IPS DF 6.9 (cell line): ENCODE measurements at places on chromosomes 11 and 22.
A peak's percentile ranks its signal among the peaks of the same experiment; 100 is the strongest.

DNA sequence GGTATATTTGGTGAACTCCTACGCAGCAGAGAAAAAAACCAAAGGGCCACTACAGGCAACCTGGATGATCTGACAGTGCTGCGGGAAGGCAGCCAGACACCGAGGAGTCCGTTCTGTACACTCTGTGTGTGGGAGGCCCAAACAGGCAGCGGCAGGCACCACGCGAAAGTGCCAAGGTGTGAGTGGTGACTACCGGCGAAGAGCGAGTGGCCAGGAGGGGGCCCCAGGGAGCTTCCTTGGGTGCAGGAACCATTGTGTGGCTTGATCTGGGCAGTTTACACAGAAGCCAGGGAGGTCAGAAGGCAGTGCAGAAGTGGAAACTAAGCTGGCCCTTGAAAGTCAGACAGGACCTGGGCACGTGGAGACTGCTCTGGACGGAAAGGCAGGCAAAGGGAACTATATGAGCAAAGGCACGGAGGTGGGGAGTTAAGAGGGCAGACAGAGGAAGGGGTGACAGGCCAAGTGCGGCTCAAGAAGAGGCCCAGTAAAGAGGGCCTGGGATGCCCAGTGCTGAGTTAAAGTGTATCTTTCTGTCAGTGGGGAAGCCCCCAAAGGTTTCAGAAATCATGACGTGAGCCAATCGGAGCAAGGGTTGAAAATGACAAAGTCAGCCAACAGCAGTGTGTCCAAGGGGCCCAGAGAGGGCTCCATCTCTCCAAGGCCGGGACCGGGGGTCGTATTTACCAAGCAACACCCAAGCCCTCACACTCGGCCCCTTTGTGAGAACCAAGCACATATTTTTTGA lies 10.6 kb downstream of the TMEM184B start:
- H3K4me3 ChIP-seq: no peak overlapping the region
- H3K27me3 ChIP-seq: no peaks in the 10 kb centered on the region
- DNase-seq: no peak
- peaks cover 2% of the 10 kb centered on the region for H3K4me1 ChIP-seq

DNA sequence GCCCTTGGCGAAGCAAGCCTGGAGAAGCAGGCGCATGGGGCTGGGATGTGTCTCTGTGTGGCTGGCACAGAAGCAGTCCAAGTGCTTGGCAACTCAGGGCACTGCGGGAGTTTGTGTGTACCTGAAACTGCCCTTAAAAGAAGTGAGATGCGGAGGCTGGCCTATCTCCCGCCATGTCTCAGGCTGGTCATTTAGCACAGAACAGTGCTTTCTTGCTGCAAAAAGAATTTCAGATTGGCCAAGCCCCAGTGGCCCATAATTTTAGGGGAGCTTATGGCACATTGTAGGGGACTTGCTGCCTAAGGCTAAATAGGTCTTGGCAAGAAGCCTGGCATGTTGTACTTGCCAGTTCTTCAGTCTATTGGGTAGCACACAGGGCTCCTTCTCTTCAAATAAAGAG lies 16.4 kb downstream of the EHF start:
- H3K27ac ChIP-seq: no peak overlapping the region
- no peak overlapping the region for H3K4me3 ChIP-seq
- H3K36me3 ChIP-seq: no peaks in the 10 kb centered on the region
- H3K4me1 ChIP-seq: no peaks in the 10 kb centered on the region

- no peaks in the 10 kb centered on the region for H3K27me3 ChIP-seq
- no peak for DNase-seq
- no peaks in the 10 kb centered on the region for H3K36me3 ChIP-seq
- H3K27ac ChIP-seq: no peak overlapping the region
Observed at GRCh38 chr11:128663824-128664223, 30.0 kb upstream of the FLI1 start.

DNA sequence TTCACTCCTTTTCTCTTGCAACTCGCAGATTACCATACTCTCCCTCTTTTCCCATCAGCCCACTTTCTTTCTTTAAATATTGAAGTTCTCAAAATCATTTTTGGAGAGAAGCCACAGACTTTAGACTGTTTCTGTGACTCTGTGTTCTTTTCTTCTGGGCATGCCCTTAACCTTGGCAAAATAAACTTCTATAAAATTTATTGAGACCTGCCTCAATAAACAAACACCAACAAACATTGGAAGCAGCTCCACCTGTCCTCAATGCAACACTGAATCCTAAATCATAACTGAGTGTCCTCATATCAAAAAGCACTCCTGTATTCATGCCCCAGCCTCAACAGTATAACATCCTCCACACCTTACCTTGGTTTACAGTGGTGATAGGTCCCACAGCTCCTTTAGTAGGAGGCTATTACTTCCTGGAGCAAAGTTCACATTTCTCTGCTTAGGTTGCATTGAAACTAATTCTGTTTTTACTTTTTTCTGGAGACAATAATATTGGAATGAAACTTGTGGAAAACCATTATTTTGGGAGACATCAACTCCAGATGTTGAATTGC lies 320.0 kb upstream of the LRRC4C start:
- H3K27ac ChIP-seq: no peak overlapping the region
- DNase-seq: no peak
- H3K4me3 ChIP-seq: no peak overlapping the region
- no peaks in the 10 kb centered on the region for H3K36me3 ChIP-seq

DNA sequence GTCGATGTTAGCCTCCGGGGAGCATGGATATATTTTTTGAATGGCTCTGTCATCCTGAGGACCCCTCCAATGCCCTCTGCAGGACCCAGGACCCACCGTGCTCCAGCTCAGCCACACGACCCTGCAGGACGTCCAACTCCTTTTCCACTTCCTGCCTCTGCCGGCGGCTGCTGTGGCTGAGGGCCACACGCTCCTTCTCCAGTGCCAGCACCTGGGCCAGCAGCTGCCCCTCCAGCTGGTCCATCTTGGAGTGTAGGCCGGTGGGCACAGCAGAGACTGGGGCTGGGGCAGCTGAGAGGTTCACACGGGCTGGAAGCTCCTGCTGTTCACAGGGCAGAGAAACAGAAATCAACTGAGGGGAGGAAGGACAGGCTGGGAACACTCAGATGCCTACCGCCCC lies 15.6 kb downstream of the NPTXR start:
- H3K27me3 ChIP-seq: no peaks in the 10 kb centered on the region
- DNase-seq: no peak
- H3K36me3 ChIP-seq: no peaks in the 10 kb centered on the region
- no peak overlapping the region for H3K4me3 ChIP-seq

- H3K36me3 ChIP-seq: no peaks in the 10 kb centered on the region
- no peak for DNase-seq
- H3K27ac ChIP-seq: no peak overlapping the region
- H3K4me1 ChIP-seq: no peaks in the 10 kb centered on the region
Observed at GRCh38 chr11:69172674-69173073, 16.9 kb downstream of the SMIM38 start.

GRCh38 chr11:91446267-91446666 lies 778.4 kb upstream of the FAT3 start:
- no peak for DNase-seq
- no peaks in the 10 kb centered on the region for H3K36me3 ChIP-seq
- no peak overlapping the region for H3K27ac ChIP-seq
- no peaks in the 10 kb centered on the region for H3K27me3 ChIP-seq
- no peaks in the 10 kb centered on the region for H3K4me1 ChIP-seq
- H3K4me3 ChIP-seq: no peak overlapping the region

DNA sequence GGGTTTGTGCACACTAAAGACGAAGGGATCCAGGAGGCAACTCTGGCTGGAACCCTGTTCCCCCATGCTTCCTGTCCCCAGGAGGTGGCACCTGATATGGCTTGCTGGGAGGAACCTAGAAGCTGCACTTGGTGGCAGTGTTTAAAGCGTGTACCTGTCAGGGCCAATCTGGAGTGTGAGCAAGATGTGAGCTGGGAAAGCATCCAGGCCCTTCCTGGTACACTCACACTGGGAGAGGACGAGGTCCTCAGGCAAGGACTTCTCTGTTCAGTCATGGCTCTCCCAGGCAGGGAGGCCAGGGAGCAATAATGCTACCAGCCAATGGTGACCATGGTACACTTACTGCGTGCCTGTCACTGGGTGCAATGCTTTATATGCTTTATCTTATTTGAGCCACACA lies 130.7 kb upstream of the NECTIN1 start:
- H3K27me3 ChIP-seq: no peaks in the 10 kb centered on the region
- H3K4me3 ChIP-seq: no peak overlapping the region
- no peak for DNase-seq
- no peaks in the 10 kb centered on the region for H3K36me3 ChIP-seq

- H3K4me1 ChIP-seq: no peaks in the 10 kb centered on the region
- no peak for DNase-seq
- no peaks in the 10 kb centered on the region for H3K27me3 ChIP-seq
Observed at GRCh38 chr11:101666916-101667315, 83.1 kb upstream of the TRPC6 start.

- no peaks in the 10 kb centered on the region; the same call in none of the 2 replicates for H3K27me3 ChIP-seq
- H3K4me1 ChIP-seq: peaks cover 20% of the 10 kb centered on the region
- no peaks in the 10 kb centered on the region; the same call in 1 of the 2 replicates for H3K36me3 ChIP-seq
- DNase-seq: no peak
Observed at GRCh38 chr22:46074771-46075551, 75.4 kb upstream of the PPARA start.

- no peak for DNase-seq
- H3K27me3 ChIP-seq: no peaks in the 10 kb centered on the region
- no peak overlapping the region for H3K27ac ChIP-seq
- H3K4me1 ChIP-seq: no peaks in the 10 kb centered on the region
- H3K4me3 ChIP-seq: no peak overlapping the region
Observed at GRCh38 chr11:26348776-26349175, 16.8 kb downstream of the ANO3 start.

DNA sequence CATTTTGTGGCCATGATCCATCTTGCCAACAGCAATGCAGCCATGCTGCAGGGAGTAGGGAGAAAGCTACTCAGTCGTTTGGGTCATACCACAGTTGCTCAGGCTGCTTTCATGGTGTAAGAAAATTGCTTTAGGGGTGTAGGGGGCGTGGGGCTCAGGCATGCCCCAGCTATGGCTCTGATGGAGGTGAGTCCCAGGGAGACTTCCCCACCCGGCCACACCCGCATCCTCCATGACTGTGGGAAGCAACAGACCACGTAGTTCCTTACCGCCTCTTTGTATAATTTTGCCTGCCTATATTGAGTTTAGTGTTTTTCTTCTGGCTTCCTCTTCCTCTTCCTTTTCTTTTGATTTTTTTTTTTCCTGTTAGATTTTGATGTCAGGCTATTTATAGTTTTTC lies 58.8 kb downstream of the SPECC1L start:
- H3K4me3 ChIP-seq: no peak overlapping the region
- DNase-seq: no peak
- H3K27ac ChIP-seq: no peak overlapping the region
- peaks cover 6% of the 10 kb centered on the region; the same call in 1 of the 2 replicates for H3K36me3 ChIP-seq
- H3K4me1 ChIP-seq: no peaks in the 10 kb centered on the region

DNA sequence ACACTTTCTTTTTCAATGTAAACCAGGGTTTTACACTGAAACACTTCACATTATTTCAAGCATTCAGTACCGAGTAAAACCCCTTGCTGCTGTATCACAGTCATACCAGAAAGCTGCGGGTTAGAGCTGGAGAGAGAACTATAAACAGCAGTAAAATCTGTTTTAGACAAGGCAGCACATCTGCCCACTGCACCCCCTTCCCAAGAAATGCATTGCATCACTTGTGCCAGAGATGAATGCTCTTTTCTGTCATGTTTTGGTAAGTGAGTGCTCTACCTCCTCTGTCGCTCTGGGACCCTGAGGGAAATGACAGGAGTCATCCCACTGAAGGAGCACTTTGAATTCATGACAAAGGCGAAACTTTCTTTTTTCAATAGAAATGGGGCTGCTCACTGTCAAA lies 107.2 kb downstream of the MAML2 start:
- no peak for DNase-seq
- H3K27me3 ChIP-seq: no peaks in the 10 kb centered on the region; the same call in 1 of the 2 replicates
- no peak overlapping the region for H3K4me3 ChIP-seq
- no peaks in the 10 kb centered on the region for H3K36me3 ChIP-seq
- no peak overlapping the region for H3K27ac ChIP-seq

DNA sequence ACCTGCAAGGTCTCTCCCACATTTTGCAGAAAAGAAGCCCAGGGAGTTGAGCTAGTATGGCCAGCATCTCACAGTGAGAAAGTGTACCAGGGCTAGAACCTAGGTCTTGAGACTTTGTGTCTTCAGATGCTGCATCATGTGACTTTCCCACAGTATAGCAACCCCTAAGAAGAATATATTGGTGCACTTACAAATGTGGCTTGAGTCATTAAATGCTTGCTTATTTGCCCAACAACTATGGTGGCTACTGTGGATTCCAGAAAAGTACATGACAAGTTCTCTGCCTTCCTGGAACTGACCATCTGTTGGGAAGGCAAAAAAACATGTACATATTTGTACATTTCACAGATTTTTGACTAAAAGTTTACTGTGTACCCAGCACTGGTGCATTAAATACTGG lies 55.0 kb downstream of the POLD3 start:
- no peaks in the 10 kb centered on the region for H3K36me3 ChIP-seq
- H3K27ac ChIP-seq: no peak overlapping the region
- no peak for DNase-seq
- H3K27me3 ChIP-seq: no peaks in the 10 kb centered on the region
- no peaks in the 10 kb centered on the region for H3K4me1 ChIP-seq

- no peaks in the 10 kb centered on the region for H3K27me3 ChIP-seq
- no peak overlapping the region for H3K4me3 ChIP-seq
- H3K4me1 ChIP-seq: 0 out of 2 replicates have a peak, but pooled peaks cover 1% of the 10 kb centered on the region
- no peak overlapping the region for H3K27ac ChIP-seq
- peak; percentile 48 for DNase-seq
Observed at GRCh38 chr11:68798221-68798813, 43.4 kb downstream of the CPT1A start.

DNA sequence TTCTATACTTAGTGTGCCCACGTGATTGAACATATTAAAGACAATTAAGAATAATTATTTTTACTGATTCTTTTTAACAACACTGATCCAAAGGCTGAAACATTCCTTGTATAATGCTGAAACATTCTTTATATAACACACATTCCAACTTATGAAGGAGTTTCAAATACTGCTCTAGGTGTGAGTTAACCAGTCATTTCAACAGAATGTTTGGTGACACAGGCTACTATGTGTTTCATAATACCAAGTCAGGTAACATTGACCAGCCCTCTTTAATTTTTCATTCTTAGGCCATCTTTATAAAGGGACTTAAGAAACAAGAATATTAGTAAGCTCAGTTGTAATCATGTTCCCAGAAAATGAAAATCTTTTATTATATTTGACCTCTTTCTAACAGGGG lies 136.6 kb downstream of the ELP4 start:
- no peak for DNase-seq
- H3K4me3 ChIP-seq: no peak overlapping the region
- H3K27ac ChIP-seq: no peak overlapping the region
- H3K36me3 ChIP-seq: no peaks in the 10 kb centered on the region

DNA sequence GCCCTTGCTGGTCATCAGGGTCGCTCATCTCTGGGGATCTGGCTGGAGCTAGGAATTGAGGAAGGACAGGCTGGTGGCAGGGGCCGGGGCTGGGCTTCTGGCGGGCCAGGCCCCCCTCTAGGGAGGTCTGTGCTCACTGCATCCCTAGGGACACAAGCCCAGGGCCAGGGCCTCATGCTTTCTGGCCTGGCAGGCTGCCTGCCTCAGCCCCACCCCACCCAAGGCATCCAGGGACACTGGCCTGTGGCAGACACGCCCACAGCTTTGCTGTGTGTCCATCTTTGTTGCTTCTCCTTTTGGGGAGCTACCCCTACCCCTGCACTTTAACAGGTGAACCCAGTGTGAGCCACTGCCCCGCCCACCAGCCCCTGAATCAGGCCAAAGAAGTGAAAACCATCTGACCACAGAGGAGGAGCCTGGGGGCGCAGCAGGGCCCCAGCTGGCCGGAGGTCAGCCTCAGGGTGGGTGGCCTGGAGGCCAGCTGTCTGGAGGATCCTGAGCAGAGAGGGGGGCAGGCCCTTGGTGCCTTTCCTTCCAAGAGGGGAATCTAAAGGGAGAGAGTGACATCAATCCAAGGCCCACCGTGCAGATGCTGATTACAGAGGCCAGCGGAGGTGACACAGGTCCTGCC lies 26.8 kb upstream of the CELSR1 start:
- no peaks in the 10 kb centered on the region for H3K36me3 ChIP-seq
- peaks cover 3% of the 10 kb centered on the region; the same call in 1 of the 2 replicates for H3K4me1 ChIP-seq
- no peak overlapping the region for H3K4me3 ChIP-seq
- no peaks in the 10 kb centered on the region for H3K27me3 ChIP-seq
